ENCODE measurements at places on chromosomes 5 and 9. TPM values are rescaled to one million over a fixed set of nuclear protein-coding genes. Genes with fewer than 3 reads are reported as not detected.

SPINK13 gene
- not detected for total RNA-seq

OSMR gene
- total RNA-seq: 0.10 TPM

ATP10B gene
- not detected for total RNA-seq

ADGRD2 gene
- not detected for total RNA-seq

INSL4 gene
- total RNA-seq: not detected

HBEGF gene
- total RNA-seq: 23.5 TPM

EIF4E1B gene
- not detected for total RNA-seq

PTGER4 gene
- total RNA-seq: 53.7 TPM

FLT4 gene
- total RNA-seq: 2.0 TPM

OR1J4 gene
- not detected for total RNA-seq

SH3PXD2B gene
- 1.1 TPM for total RNA-seq

IFNK gene
- total RNA-seq: not detected

SPEF2 gene
- total RNA-seq: 10.6 TPM

KIF4B gene
- total RNA-seq: 0.05 TPM

OTP gene
- total RNA-seq: not detected

ALDH1A1 gene
- not detected for total RNA-seq

NKD2 gene
- total RNA-seq: 0.41 TPM

ANKRD31 gene
- 0.33 TPM for total RNA-seq

INSYN2B gene
- total RNA-seq: not detected

ATG12 gene
- total RNA-seq: 41.9 TPM

PFN3 gene
- not detected for total RNA-seq

TAF11L2 gene
- not detected for total RNA-seq

PLPP6 gene
- 4.6 TPM for total RNA-seq

IL5 gene
- total RNA-seq: 4.1 TPM

TMEM252 gene
- total RNA-seq: not detected

GLIPR2 gene
- 24.7 TPM for total RNA-seq

TUSC1 gene
- total RNA-seq: not detected

IL7R gene
- total RNA-seq: 169 TPM

URM1 gene
- 45.9 TPM for total RNA-seq

CRB2 gene
- not detected for total RNA-seq

JAKMIP2 gene
- total RNA-seq: 1.1 TPM

GPX3 gene
- not detected for total RNA-seq

BTNL8 gene
- total RNA-seq: not detected

PCDHB4 gene
- total RNA-seq: not detected

PCDHA1 gene
- not detected for total RNA-seq

FAM169A gene
- total RNA-seq: 10.4 TPM

GDF9 gene
- 0.43 TPM for total RNA-seq

PCDHGA11 gene
- not detected for total RNA-seq

All from activated CD4-positive, alpha-beta memory T cell treated with anti-CD3 and anti-CD28 coated beads for 36 hours (primary cell).